ENCODE measurements at places on chromosomes 12 and 14. TPM values are rescaled to one million over a fixed set of nuclear protein-coding genes. Genes with fewer than 3 reads are reported as not detected.

ZNF385A gene
- 6.2 TPM for total RNA-seq

ANAPC5 gene
- total RNA-seq = 116 TPM

ACOT6 gene
- total RNA-seq = not detected

SERPINA3 gene
- total RNA-seq = 234 TPM

FAM216A gene
- total RNA-seq = 4.8 TPM

Measured in nasal cavity respiratory epithelium epithelial cell of viscerocranial mucosa (primary cell).